ENCODE measurements at places on chromosomes 5 and 9.

GRCh38 chr5:10726913-10727517, 34.0 kb downstream of the DAP start:
- DNase-seq: no peak

GRCh38 chr5:156021866-156022265, 305.1 kb upstream of the SGCD start:
- no peak for DNase-seq

- DNase-seq: no peak
Observed at GRCh38 chr5:170413897-170414296, 24.7 kb upstream of the KCNMB1 start.

GRCh38 chr9:131270171-131271015, 5.9 kb downstream of the FAM78A start:
- DNase-seq: no peak

DNA sequence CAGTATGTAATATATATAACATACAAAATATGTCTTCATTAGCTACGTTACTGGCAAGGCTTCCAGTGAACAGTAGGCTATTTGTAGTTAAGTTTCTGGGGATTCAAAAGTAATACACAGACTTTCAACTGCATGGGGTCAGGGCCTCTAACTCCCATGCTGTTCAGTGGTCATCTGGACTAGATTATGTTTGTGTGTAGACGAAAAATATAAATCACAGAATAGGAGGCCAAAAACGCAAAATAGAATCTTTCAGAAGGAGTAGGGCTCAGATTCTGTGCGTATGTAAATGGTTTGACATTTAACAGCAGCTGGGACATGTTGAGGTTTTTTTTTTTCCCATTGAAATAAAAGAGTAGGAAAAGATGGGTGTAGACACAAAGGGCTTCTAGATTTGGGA, 1048.7 kb upstream of the WWC1 start:
- no peak for DNase-seq

DNA sequence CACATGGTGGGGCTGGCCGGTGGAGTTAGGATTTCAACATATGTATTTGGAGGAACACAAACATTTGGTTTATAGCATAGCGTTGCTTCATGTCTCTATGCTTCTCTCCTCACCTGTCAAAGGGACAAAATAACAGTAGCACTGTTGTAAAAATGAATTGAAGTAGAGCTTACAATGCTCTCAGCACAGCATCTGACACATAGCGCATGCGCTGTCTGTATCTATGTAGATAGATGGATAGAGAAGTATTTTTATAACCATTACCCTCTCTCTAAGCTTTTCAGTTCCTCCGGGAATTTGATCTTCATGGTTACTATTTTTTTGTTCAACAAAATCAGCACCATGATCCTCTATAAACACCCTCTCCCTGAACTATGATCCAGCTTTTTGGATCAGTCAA, 166.0 kb downstream of the TTLL11 start:
- DNase-seq: no peak

DNA sequence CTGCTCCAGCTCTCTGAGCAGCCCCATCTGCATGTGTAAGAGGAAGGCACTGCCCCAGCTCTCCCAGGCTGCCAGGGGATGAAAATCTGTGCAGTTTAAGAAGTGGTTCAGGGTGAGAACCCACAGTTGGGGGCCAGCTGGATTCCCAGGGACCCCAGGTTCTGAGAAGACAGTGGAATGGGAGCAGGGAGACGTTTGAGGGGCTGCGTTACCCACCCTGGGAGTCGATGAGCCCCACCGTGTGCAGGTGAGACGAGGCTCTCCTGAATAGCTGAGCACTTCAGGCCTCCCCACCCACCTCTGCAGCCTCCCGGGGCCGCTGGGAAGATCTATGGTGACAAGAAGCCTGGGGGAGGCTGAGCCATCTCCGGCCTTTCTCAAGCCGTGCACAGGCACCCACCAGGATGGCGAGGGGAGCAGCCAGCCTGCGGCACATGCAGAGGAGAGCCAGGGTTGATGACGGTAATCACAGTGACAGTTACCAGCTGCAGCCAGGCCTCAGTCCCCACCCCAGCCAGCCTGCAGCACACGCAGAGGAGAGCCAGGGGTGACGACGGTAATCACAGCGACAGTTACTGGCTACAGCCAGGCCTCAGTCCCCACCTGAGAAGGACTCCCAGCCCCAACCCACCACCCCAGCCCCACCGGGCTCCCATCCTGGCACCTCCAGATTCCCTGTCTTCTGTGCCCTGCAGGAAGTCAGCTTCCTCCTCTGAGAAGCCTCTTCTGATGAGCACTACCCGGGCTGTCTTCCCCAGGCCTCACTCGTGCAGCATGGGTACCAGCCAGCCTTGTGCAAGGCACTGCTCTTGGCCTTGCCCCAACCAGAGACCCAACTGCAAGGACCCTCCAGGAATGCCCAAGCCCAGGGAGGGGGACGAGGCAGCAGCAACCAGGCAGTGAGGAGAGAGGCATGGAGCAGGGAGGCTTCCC, 150.8 kb upstream of the PPP1R26 start:
- DNase-seq: no peak

DNA sequence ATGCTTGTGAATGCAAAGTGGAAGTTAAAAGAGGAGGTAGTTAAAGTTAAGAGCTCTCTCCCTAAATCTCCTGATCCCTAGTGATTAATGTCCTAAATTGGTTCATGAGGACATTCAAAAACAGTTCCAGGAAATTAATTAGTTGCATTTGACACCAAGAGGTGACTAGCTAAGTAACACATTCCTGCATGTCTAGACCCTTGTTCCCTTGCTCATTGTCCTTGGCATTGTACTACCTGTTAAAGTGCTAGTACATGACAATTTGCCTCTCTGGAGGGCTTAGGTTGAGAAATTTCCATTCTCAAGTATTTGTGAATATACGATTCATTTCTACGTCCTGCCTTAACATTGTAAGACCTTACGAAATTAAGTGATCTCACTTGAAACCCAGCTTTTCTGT, 278.6 kb upstream of the CDH10 start:
- DNase-seq: no peak

DNA sequence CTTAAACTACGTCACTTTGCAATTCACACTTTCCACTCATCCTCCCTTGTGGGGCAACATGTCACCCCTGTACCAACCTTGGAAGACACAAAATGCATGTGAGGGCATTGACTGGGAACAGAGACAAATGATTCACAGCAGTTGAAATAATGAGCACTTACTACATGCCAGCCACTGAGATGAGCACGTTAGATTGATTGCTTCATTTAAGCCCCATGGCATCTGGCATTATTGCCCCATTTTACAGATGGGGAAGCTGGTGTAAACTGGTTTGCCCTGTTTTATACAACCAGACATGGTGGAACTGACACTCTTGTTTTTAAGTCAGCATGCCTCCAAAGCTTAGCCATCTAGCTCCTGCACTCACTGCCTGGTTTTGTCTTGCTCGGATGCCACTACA, 204.7 kb downstream of the PAPPA start:
- no peak for DNase-seq

DNA sequence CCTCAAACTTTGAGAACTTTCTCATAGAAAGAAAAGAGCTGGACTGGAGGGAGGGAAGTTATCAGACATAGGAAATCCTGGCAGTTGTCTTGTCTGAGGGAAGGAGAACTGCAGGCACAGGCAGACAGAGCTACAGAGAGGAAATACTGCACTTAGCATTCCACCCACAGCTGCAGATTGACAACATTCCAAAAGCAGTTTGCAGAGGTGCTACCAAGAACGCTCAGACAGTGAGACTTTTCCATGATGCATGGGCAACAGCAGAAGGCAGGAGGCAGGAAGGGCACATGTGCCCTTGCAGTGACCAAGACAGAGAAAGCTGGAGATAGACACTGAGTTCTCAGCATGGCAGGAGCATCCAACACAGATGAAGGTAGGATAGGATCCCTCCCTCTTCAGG, 327.5 kb upstream of the ZNF462 start:
- DNase-seq: no peak

GRCh38 chr5:39178861-39179260, 40.5 kb downstream of the FYB1 start:
- no peak for DNase-seq

GRCh38 chr5:61732369-61732768, 400.3 kb downstream of the ZSWIM6 start:
- DNase-seq: no peak

DNA sequence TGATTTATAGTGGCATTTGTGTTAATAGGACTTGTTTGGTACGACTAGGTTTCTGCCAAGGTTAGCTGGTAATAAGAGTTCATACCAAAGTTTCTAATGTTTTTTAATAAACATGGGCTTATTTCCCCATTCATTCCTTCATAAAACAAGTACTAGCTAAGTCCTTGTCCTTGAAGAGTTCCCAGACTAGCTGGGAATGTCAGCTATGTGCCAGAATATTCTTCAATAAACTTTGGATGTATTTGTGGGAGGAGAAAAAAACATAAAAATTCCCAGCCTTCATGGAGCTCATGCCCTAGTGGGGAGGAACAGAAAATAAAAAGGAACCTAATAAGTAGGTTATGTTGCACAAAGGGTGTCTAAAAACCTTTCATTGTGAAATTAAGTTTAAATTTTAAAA, 176.9 kb downstream of the DENND1A start:
- DNase-seq: no peak

- DNase-seq: no peak
Observed at GRCh38 chr5:136133222-136133921, 727 bp downstream of the SMAD5 start.

DNA sequence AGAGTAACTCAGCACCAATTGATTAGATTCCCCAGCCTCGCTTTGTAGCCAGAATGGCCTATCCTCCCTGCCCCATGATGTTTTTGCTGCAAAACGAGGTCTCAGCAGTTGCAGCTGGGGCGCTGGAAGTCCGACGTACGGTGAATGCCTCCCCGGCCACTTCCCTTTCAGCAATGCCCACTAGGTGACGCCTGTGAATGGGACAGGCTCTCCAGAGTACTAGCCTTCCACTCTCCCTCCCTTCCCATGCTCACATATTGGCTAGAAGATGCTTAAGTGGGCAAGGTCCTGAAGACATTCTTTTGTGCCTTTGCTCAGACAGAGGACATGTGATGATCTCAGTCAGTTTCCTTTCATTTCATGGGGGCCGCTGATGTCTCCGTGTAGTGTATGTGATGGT, 50.8 kb downstream of the DMRT2 start:
- DNase-seq: no peak

DNA sequence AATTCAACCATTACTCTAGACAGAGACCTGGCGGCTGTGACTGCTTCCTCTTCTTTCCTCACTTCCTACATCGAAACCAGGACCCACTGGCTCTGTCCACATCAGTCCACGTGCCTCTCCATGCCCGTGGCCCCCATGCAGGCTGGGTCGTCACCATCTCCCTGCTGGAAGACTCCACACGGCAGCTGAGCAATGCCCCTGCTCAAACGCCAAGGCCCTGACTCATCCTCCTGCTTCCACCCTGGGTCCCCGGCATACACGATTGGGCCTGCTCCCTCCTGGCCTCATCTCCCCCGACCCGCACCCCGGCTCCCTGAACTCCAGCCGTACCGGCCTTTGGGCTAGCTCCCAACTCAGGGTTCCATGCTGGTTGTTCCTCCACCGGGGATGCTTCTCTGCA, 67.2 kb upstream of the IER5L start:
- no peak for DNase-seq

DNA sequence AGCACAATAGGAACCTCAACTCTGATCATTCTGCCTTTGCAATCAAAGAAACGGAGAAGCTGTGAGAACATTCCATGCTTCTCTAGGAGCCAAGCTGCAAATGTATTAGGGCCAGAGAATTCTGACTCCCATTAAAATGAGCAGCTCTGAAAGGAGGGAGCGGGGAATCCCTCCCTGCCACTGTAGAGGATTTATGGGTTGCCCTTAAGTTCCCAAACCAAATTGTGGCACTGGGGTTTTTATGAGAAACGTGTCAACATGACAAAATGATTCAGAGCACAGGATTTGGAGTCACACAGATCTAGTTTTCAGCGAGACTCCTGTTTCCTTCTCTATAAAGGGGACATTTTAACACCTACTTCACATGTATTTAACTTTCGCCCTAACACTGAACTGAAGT, 1.8 kb downstream of the IL6ST start:
- DNase-seq: no peak

DNA sequence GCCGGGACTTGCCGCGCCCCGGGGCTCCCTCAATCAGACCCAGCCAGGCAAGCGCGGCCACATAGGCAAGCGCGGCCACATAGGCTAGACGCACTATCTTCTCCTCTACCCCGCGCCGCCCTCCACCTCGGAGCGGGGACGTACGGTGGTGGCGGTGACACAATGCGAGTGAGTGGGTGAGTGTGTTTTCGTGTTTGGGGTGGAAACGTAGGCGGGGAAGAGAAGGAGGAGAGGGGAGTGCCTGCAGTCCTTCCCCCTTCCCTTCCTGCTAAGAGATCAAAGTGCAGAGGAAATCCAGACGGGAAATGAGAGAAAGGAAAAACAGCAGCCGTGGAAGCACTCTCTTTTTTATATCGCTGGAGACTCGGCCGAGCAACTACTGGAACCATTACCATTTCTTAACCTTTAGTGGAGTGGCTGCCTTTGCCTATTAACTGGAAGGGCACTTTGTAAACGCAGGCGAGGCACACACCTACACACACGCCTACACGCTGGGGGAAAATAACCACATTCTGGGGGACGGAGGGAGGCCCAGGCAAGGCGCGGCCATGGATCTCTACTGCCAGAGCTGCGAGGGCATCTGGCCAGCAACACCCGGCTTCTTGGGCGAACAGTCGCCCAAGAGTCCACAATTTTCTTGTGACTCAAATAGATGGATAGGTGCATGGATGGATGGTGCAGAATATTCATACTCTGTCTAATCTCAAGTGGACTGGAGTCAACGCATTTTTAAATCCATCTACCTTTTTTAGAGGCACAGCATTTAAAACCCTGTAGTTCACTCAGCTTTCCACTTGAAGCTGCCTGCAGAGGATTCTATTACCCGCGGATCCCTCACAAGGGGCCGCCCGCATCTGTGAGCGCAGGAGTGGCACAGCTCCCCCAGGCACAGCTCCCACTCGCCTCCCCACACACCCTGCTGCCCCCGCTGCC, 2.1 kb downstream of the EDIL3 start:
- DNase-seq: no peak

GRCh38 chr9:37820142-37820541, 19.5 kb downstream of the DCAF10 start:
- DNase-seq: no peak

DNA sequence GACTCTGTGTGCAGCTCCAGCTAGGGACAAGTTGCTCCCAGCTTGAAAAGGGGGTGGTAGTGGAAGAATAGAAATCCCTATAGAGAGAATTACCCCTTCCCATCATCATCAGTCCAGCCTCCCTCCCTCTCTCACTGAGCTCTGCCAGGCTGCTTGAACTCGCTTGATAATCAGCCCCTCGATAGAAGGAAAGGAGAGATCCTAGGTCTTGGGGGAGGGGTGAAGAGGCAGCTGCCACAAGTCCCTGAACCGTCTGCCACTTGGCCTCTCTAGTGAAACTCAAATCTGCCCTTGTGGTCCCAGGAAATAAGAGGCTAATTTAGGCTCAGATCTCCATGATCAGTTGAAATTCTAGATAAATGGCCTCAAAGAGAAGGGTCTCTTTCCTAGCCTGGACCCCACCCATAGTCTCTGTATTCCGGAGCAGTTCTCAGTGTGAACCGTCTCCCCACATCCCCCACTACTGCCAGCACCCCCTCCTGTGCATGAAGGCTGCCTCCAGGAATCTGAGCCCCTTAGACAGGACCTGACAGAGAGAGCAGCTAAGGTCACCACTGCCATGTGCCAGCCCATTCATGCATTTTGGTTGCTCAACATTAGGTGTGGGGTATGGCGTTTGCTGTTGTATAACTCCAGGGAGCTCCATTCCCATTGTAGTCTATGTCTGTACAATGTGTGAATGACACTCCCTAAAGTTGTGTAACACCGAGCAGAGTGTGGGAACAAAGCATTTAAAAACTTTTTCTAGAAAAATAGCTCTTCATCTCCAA, 5.5 kb downstream of the DNAJB5 start:
- DNase-seq: no peak
